ENCODE measurements at places on chromosomes 2 and 18.

- DNase-seq = no peak
Observed at GRCh38 chr2:26982102-26982742, 11.8 kb downstream of the MAPRE3 start.

- DNase-seq = no peak
Observed at GRCh38 chr2:9415516-9416169, 7.7 kb downstream of the ITGB1BP1 start.

DNA sequence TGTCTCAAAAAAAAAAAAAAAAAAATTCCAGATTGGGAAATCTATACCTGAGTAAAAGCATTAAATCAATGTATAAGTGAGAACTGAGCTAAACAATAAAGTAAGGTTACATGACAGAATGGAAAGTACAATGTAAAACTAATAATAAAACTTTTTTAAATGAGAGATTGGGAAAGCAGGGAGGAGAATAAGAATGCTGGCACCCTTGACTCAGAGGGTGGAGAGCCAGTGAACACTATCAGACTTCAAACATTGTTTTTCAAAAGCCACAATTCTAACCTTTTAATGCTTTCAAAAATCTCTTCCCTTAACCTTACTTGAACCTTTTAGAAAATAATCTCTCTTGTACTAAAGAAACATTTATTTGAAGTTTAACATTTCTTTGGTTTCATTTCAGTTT is 63.5 kb downstream of the TBC1D8 start:
- DNase-seq = no peak

GRCh38 chr2:96143848-96144480 is 1.3 kb downstream of the DUSP2 start:
- DNase-seq = no peak

DNA sequence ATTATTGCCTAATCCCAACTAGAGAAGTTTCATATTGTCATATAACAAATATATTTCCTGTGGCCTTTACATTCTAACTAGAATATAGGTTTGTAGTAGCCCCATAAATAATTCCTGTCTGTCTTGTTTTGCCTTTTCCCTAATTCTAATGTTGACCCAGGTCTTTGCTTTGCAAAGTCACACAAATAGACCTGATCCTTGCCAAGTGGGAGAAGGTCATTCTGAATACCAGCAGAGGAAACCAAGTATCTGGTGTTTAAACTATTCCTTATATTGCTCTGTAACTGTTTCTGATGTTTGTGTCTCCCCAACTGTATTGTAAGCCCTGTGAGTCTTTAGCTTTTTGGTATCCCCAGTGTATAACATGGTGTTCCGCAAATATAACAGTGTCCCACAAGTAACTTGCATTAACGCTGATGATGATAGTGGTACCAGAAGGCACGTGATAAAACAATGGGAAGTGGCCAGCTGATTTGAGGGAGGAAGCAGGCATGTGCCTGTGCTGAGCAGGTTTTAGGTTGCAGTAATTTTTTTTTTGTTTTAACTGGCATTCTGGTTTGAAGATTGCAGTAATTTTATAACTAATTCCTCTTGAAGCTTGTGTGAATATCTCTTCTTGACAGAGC is 11.1 kb downstream of the HADHB start:
- no peak for DNase-seq

GRCh38 chr2:86275384-86275799 is 62.0 kb downstream of the REEP1 start:
- DNase-seq = no peak

- no peak for DNase-seq
Observed at GRCh38 chr2:122530814-122531213, 775.4 kb downstream of the TSN start.

DNA sequence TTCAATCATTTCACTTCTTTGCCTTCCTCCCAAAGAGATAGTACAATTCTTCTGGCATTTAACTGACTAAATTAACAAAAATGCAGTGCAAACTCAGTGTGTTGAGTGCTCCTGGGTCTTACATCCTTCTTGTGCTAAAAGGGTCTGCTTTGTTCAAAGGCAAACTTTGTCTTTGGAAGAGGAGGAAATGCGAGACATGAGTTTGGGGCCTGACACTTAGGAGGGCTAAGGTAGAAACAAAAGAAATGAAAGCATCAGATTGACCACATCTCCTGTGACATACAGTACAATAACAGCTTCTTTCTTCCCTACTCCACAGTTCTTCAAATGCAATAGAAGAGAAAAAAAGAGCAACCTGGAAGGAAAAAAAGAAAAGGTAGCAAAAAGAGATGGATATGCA is 161.7 kb downstream of the CNTNAP5 start:
- no peak for DNase-seq

GRCh38 chr2:206079699-206080465 is 6.1 kb downstream of the INO80D start:
- no peak for DNase-seq

GRCh38 chr2:223460209-223460608 is 142.0 kb downstream of the SCG2 start:
- no peak for DNase-seq

DNA sequence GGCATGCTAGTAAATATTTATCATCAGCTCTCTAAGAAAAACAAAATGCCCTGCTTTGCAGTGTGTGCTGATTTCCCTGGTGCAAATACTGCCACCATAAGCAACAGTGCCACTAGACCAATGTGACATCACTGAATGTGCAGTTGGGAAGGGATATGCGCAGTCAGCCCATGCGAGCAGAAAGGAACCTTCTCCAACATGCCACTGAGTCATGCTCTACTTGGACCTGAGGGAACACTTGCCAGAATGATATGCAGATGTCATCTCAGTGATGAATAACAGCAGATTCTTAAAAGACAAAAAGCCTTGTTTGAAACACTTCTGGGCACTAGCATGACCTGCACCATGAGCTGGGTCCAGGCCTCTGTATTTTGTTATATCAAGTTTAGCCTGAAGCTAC is 55.3 kb upstream of the REL start:
- DNase-seq = no peak

- no peak for DNase-seq
Observed at GRCh38 chr2:204948822-204949221, 403.5 kb downstream of the PARD3B start.

- DNase-seq = peak; percentile 100
Observed at GRCh38 chr2:231707927-231708772, at the start of gene PTMA. PTMA (plus strand) TSS chr2:231708525; CDS start chr2:231708707, 182 bp downstream.

- no peak for DNase-seq
Observed at GRCh38 chr2:124269348-124269747, 244.3 kb downstream of the CNTNAP5 start.

GRCh38 chr2:178418426-178418825 is 32.5 kb downstream of the PRKRA start:
- DNase-seq = no peak

- DNase-seq = no peak
Observed at GRCh38 chr18:67508146-67508545, 8.4 kb downstream of the DSEL start.

GRCh38 chr2:157894694-157895435 is 18.7 kb upstream of the ACVR1 start:
- no peak for DNase-seq

DNA sequence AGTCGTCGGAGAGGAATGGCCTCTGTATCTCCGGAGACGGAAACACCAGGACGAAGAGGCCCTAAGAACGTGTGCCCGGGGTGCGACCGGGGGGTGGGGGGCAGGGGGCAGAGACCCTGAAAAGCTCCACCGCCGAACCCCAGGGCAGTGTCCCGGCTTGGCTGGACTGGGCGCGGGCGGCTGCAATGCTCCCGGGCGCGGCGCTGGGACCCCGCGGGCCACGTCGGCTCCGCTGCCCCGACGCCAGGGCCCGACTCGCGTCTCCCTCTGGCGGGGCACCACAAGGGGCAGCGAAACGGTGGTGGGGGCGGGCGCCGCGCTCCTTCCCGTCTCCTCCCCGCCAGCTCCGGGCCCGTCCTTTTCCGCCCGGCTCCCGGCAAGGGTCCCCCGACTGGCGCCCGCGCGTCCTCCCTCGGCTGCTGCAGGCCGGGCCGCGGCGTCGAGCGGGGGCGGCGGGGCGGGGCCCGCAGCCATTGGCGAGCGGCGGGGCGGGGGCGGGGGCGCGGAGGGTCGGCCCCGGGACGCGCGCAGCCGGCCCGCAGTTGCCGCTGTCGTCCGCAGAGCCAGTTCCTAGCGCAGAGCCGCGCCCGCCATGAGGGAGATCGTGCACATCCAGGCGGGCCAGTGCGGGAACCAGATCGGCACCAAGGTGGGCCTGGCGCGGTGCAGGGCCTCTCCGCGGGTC is at the start of gene TUBB6:
Gene TUBB6 (plus strand): TSS at position 541 of the 685 bp plus-strand sequence. CDS start 52 bp downstream, at position 593.
- DNase-seq = peak; percentile 6

DNA sequence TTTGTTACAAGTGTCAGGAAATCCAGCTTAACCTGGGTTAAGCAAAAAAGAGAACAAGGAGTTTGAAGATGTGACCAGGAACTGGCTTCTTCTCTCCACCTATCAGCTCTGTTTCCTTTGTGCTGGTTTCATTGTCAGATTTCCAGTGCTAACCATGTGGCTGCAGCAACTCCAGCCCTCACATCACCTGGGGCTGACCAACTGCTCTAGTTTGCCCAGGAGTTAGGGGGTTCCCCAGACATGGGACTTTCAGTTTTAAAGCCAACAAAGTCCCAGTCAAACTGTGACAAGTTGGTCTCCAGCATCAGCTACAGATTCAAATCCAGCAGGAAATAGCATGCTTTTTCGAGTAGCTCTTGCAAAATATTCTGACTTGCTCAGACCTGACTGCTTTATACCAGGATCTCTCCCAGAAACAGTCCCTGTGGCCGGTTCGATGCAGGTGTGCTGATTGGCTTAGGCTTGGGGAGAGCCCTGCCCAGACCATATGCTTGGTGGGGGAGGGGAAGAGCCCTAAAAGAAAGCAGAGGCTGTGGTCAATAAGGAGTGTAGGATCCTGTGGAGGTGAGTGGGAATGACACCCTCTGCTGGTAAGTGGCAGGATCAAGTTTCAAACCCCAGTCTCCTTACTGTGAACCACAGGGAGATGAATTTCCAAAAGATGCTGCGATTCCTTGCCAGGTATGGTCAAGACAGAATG is 49.5 kb downstream of the KCNE4 start:
- peak; percentile 1 for DNase-seq

GRCh38 chr2:29703336-29703735 is 218.1 kb downstream of the ALK start:
- DNase-seq = no peak

GRCh38 chr2:31191931-31192330 is 25.4 kb downstream of the CAPN14 start:
- no peak for DNase-seq

- peak; percentile 78 for DNase-seq
Observed at GRCh38 chr2:200765139-200765951, 46.4 kb upstream of the BZW1 start.

GRCh38 chr2:15939556-15939853 is 845 bp upstream of the MYCN start:
- DNase-seq = no peak

GRCh38 chr2:100784681-100785080 is 35.3 kb upstream of the NPAS2 start:
- no peak for DNase-seq

- no peak for DNase-seq
Observed at GRCh38 chr18:25033747-25034471, 318.1 kb downstream of the ZNF521 start.

DNA sequence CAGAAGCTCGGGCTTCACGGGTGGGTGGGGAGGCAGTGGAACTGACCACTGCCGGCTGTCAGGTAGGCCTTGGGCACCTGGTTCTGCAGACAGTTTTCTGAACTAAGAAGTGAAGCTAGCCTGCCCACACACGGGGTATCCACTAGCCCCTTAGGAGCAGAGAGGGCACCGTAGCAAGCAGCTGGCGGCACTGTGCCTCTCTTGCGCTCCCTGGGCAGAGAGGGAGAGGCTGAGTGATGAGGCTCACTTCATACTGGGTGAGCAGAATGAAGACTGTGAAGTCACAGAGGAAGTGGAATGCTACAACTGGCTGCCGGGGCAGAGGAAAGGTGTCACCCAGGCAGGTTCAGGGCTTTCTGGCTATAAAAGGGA is 753 bp downstream of the ITPRIPL1 start:
- peak; percentile 75 for DNase-seq

DNA sequence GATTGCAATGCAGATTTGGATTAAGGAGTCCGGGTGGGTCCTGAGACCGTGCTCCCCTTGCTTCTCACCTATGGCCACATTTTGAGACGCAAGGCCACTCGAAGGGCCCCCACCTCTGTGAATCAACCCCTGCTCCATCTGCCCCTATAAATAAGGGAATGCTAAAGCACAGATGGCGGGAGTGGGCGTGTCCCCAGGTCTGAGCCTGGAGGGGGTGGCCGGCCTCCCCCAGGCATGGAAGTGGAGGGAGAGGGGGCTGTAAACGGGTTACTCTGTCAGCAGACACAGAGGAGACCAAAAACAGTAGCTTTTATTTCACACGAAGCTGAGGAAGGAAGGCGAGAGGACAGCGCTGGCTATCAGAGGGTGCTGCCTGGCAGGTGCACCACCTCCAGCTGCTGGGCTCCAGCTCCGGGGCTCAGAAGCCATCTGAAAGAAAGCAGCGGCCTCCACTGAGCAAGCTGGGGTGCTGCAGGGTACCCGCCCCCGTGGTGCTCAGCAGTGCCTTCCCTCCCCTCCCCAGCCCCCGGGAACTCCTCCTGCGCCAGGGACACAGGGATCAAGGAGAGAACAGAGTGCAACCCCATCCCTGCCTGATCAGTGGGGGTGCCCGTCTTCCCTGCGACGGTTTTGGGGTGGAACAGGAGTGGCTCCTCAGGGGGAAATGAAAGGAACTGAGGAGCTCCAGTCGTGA is 56.7 kb upstream of the RAB6C start:
- DNase-seq = no peak

DNA sequence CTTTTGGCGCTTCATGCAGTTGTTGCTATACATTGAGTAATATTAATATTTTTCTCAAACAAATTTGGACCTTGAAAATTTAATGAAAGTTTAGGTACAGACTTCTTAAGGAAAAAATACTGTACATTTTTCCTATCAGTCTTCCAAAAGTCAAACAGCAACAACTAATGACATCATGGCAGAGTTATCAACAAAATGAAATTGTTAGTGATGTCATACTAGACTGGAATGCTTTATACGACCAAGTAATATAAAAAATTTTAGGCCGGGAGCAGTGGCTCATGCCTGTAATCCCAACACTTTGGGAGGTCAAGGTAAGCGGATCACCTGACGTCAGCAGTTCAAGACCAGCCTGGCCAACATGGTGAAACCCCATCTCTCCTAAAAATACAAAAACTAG is 12.0 kb upstream of the STPG4 start:
- no peak for DNase-seq

GRCh38 chr2:152472481-152472887 is 137.5 kb downstream of the FMNL2 start:
- no peak for DNase-seq

DNA sequence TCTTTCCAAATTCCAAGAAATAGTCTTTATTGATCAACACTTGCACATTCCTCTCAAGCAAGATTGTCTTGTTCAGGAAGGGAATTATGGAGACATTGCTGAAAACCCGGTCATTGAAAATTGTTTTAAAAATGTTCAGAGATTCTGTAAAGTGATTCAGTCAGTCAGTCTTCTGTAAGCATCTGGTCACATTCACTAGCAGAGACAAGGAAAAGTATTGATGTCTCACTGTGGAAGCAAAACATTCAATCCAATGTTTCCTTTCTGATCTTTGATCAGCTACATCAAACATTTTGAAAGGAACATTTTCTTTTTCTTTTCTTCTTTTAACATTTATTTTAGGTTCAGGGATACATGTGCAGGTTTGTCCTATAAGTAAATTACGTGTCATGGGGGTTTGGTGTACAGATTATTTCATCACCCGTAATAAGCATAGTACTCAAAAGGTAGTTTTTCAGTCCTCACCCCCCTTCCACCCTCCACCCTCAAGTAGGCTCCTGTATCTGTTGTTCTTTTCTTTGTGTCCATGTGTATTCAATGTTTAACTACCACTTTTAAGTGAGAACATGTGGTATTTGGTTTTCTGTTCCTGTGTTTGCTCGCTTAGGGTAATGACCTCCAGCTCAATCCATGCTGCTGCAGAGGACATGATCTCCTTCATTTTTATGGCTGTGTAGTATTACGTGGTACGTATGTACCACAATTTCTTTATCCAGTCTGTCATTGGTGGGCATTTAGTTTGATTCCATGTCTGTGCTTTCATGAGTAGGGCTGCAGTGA is 61.2 kb downstream of the CTNNA2 start:
- DNase-seq = no peak
